ENCODE measurements at places on chromosomes 16 and 17.

DNA sequence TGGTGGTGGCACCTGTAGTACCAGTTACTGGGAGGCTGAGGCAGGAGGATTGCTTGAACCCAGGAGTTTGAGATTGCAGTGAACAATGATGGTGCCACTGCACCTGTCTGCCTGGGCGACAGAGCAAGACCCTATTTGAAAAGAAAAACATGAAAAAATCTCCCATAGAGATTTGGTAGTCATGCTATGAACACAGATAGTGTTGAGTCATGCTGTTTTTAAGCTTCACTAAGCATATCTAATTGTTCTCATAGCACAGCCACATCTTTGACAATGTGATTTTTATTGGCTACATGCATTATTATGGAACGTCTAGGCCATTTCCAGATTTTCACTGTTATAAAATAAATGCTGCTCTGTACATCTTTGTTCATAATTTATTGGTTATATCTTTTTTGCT lies 6.0 kb downstream of the IL34 start:
- no peak for DNase-seq

GRCh38 chr17:77928519-77929179 lies 29.9 kb upstream of the TNRC6C start:
- DNase-seq = no peak

DNA sequence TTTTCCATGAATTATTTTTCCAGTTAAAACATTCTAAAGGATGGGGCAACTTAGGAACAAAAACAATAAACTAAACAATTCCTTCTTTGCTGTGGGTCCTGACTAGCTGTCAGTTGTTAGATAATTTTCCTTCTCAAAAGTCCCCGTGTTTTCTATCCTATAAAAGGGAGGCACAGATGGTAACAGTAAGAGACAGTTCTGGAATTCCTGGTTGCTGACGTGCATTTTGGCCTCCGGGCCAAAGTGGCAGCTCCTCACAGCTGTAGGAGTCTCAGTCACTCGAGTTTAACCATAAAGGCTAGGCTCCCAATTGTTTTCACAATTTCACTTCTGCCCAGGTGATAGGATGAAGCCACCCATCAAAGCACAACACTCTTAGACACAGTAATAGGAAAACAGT lies 77.0 kb upstream of the ZNF423 start:
- DNase-seq = peak; percentile 30

DNA sequence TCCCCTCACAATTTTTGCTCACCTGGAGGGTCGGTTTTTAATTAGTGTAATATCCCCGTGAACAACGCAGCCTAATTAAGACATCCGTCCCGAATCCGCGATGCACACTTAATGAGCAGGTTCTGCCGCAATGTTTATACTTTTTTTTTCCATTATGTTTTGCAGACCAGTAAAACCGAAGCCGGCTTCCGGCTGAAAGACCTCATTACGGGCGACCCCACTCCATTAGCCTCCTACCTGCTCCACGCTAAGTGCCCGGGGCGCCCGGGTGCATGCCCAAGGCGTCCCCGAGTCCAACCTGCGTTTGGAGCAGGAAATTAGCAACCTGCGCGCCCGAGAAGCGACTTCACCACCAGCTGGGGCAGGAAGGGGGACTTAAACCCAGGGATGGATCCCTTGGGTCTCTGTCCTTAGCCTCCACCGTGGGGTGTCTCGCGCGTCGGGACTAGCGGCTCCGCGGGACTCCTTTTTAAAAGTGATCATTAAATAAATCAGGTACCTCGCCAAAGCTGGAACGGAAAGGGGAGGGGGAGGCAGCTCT lies 1.7 kb downstream of the RBFOX3 start:
- no peak for DNase-seq

GRCh38 chr16:82033683-82034300 lies 1.3 kb upstream of the HSD17B2 start:
- no peak for DNase-seq

DNA sequence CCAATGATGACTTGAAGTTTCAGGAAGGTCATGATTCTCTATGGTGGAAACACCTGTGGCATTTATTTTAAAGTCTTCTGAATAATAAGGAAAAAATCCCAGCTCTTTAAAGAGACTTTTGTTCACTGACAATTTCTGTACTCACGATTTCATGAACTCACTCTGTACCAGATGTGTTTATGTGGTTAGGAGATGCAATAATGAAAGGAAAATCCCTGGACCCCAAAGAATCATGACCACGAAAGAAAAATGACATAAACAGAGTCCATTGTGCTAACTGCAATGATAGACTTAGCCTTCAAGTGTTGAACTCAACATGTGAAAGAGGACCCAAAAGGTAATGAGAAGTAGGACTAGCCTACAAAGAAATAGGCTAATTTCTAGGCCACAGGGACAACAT lies 947.5 kb downstream of the CDH11 start:
- DNase-seq = no peak

DNA sequence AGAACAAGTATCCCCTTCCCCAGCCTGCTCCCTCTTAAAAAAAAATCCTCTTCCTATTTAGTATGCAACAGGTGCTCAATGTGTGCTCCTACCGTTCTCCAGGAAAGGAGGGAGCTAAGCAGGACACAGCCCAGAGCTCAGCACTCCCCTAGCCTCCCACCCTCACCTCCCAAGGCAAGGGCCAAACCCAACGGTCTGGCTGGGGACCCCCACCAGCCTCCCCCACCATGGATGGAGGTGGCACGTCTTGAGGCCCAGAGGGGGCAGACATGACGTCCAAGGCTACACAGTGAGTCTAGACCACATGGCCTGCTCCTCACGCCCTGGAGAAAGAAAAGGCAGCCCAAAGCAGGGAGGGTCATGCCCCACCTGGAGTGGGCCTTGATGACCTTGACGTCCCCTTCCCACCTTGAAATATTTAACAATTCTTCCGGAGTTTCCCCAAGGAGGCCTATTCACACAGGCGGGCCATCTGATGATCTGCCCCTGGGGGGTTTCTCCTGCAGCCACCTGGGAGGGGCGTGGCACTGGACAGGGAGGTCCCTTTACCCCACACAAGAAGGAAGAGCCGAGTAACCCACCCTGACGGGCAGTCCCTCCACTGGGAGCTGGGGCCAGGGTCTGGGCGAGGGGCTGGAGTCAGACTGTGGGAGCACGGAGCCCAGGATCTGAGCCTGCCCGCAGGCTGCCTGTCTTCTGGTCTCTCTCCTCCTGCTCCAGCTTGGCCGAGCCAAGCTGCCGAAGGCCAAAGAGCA lies 89.4 kb upstream of the CBX4 start:
- no peak for DNase-seq

DNA sequence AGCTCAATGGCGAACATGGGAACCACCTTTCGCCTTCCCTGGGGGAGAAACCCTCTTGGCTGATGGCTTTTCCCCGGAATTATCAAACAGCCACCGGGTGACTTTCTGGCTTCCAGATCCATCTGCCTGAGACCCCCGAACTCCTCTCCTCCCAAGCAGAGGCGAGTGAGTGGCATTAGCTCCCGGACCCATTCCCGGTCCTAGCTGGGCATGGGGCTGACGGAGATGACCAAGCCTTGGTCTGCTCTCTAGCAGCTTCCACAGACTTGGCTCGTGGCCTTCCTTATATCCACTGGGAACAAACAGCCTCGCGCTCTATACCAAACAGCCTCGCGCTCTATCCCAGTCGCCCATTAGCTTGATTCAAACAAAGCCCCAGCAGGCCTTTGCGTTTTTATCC lies 62.4 kb downstream of the CCDC182 start:
- DNase-seq = no peak

GRCh38 chr17:2044263-2044894 lies 2.6 kb downstream of the OVCA2 start:
- no peak for DNase-seq

- peak; percentile 81 for DNase-seq
Observed at GRCh38 chr16:25257956-25258860, 563 bp upstream of the ZKSCAN2 start.

GRCh38 chr17:13158494-13159240 lies 140.8 kb upstream of the ELAC2 start:
- DNase-seq = peak; percentile 2

DNA sequence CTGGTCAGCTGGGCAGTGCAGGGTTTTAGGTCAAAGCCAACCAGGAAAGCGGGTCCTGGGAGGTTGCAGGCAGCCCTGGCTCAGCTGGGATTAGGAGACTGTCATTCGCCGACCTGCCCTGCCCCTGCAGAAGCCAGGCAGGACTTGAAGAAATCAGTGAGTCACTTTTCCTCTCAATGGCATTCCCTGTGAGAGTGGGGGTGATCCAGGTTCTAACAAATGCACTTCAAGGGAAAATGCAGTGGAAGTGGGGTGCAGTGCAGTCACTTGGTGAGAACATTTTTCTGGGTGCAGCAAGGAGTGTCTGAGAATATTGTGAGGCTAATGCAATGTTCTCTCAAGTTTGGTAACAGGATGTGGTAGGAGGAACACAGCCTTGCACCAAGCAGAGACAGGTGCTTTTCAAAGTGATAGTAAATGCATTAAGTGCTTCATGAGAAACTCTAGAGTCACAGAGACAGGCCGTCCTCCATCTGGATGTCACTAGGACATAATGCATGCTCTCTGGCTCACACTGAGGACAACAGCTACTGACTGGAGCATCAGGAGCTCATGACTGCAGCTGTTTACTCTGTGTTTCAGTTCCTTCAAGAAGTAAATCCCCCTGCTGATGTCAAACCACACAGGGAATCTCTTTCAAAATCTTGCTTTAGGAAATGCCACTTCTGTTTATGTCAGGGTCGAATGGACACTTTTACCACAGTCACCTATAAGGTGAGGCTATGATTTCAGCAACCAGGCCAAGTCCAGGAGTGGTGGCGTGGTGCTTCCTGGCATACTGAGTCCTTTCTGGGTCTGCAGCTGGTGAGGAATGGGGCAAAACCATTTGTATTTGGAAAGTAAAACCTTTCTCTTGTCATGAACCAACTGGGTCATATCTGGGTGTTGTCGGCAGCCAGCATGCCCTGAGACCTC lies 16.7 kb downstream of the CDK5R1 start:
- no peak for DNase-seq

GRCh38 chr17:73770115-73770848 lies 126.0 kb upstream of the SDK2 start:
- DNase-seq = peak; percentile 94

- peak; percentile 50 for DNase-seq
Observed at GRCh38 chr17:59154292-59154720, 680 bp downstream of the SKA2 start.

DNA sequence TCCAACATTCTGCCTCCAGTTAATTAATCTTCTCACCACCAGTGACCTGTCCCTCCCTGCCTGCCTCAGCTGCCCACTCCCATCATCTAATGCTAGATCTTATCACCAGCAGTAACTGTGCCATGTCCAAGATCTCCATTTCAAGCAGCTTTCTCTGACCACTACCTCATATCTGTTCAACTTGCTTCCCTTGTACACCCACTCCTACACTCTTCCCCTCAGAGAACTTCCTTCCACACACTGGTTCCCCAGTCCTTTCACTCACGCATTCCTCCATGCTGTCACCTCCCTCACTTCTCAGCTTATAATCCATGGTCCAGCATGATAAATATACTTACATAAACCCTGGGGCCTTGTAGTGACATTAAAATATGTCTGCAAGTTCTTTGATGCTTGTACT lies 31.8 kb upstream of the DYNLL2 start:
- no peak for DNase-seq

DNA sequence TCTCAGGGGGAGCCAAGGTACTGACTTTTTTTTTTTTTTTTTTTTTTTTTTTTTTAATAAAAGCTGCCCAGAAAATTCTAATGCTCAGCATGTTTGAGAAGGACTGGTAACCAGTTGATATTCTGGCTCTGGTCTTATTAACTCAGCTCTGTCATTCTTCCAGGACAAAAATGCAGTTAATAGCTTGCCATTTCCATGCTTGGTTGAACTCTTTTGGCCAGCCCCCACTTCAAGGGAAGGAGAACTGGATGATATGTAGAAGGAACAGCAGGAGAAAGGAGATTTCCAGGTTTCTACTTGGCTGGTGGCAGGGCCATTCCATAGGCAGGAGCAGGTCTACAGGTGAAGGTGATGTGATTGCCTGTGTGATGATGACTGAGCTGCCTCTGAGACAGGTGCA lies 59.2 kb upstream of the TANC2 start:
- DNase-seq = no peak

GRCh38 chr17:63395075-63395805 lies 50.9 kb downstream of the CYB561 start:
- DNase-seq = peak; percentile 89

DNA sequence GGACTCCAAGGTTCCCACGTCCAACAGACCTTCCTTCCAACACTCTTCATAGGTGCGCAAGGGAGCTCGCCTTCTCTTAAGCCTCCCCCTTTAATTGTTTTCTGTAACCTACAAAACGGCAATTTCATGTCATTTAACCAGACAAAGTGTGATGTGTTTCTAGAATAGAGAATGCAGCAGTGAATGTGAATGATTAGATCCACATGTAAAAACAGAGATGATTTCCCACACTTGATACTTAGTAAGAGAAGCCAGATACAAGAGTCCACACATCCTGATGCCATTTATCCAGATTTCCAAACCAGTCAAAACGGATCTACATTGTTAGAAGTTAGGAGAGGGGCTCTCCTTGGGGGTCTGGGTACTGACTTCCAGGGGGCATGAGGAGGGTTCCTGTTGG lies 89.3 kb downstream of the IRF8 start:
- no peak for DNase-seq

- DNase-seq = no peak
Observed at GRCh38 chr16:79843631-79844043, 243.1 kb upstream of the MAF start.

DNA sequence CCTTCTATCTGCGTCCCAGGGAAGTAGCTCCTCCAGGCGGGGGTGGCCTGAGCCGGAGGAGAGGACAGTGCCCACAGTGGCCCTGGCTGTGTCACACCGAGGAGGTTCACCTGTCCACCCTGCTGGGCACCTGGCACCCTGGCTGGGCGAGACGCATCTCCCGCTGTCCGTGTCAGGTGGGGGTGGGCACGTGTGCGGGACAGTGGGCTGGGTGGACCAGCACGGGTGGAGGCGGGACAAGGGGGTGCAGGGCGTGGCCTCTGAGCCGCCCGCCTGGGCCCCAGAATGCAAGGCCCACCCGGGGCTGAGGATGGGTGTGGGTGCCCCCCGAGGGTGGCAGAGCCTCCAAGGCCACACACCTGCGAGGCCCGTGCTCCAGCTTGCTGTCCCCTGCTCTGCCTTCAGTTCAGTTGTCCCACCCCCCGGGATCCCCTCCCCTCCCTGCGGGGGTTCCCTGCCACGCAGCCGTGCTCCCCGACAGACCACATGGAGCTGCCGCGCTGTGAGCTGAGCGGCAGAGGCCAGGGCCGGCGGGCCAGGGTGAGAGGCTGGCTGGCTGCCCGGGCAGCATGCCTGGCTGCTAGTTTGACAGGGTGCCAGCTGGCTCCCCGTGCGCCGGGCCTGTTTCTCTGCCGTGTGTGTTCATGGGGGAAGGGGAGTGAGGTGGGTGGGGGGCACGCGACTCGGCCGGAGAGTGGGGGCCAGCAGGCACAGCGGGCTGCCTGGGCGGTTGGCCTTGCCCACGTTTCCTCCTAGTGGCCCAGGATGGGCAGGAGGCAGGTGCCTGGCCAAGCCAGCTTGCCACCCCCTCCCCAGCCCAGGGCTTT lies 33.9 kb downstream of the BAHCC1 start:
- DNase-seq = peak; percentile 61

- no peak for DNase-seq
Observed at GRCh38 chr17:30224419-30224960, 11.0 kb downstream of the SLC6A4 start.

- DNase-seq = no peak
Observed at GRCh38 chr17:79207960-79208359, 133.3 kb downstream of the ENGASE start.

- no peak for DNase-seq
Observed at GRCh38 chr17:14717859-14718258, 417.0 kb downstream of the HS3ST3B1 start.

Measured in fibroblast of mammary gland (primary cell).